ENCODE measurements at places on chromosomes 6 and 20. TPM values are rescaled to one million over a fixed set of nuclear protein-coding genes. Genes with fewer than 3 reads are reported as not detected.

- DNase-seq: no peak
Observed at GRCh38 chr6:136213012-136213539, 37.0 kb downstream of the MTFR2 start.

GRCh38 chr6:9087470-9087869 lies 652.1 kb upstream of the SLC35B3 start:
- DNase-seq: no peak

The CNPY3 gene
- total RNA-seq: 32.4 TPM

- no peak for DNase-seq
Observed at GRCh38 chr20:11918981-11919380, 1.3 kb downstream of the BTBD3 start.

DNA sequence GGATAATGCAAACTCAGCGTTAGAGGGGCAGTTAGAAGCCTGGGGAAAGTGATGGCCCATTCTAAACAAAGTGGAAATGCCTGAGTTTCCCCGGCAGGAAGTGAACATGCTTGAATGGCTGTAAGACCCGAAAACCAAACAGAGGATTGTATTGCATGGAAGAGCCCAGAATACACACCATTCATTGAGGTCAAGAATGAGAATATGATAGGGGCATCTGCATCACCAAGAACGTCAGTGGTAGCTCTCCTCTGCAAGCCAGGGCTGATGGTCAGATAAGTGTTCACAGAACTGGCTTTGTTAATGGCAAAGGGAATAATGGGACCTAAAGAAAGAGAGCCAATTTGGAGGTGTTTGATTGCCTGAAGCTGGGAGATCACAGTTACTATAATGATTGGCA lies 663.4 kb downstream of the KHDRBS2 start:
- no peak for DNase-seq

DNA sequence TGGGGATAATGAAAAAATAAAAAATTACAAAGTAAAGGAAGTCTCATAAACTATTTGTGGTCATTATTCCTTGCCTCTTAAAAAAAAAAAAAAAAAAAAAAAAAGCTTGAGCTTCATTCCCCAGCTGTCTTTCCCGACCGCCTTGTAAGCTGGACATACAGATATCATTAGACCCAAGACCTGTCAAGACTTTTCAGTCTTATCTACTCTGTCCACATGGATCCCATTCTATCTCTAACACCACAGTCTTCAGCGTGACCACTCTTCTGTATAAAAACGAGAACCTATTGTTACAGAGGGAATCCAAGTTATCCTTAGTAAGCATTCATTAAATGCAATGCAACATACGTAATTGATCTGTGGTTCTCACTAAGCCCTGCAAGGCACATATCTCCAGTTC lies 423.5 kb downstream of the MEI4 start:
- no peak for DNase-seq

DNA sequence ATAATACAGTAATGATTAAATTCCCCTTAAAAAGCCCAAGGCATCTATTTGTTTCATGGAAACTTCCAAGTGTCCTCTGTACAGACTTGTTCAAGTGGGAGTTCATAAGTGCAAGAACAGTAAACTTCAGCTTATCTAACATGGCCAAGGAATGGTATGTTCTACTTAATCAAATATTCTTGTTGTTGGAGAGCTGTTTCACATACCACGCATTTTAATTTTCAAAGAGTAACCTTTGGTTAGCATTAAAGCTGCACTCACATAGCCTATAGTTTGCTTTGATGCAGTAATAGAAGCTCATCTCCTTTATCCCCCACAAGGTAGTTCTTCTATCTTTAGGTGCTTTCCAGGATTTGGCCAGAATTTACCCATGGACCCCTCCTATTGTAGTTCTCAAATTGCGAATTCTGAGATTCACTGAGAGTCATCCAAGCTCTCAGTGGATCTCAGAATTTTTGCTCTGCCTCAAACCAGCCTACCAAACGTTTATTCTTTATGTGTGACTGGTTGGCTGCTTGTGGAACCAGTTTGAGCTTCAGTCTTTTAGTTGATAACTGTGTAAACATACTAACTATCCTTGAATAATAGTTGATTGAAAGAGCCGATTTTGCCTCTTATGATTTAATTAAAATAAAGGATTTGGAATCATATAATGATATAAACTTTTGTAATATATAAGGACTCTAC lies 668.0 kb upstream of the FLRT3 start:
- no peak for DNase-seq

GRCh38 chr20:3109350-3110302 lies 25.1 kb upstream of the AVP start:
- DNase-seq: no peak

GRCh38 chr6:86152546-86152945 lies 509.9 kb upstream of the SYNCRIP start:
- DNase-seq: no peak

GRCh38 chr20:11112832-11113231 lies 439.0 kb upstream of the JAG1 start:
- DNase-seq: no peak

GRCh38 chr20:17605131-17605660 lies 35.3 kb downstream of the DSTN start:
- DNase-seq: no peak

DNA sequence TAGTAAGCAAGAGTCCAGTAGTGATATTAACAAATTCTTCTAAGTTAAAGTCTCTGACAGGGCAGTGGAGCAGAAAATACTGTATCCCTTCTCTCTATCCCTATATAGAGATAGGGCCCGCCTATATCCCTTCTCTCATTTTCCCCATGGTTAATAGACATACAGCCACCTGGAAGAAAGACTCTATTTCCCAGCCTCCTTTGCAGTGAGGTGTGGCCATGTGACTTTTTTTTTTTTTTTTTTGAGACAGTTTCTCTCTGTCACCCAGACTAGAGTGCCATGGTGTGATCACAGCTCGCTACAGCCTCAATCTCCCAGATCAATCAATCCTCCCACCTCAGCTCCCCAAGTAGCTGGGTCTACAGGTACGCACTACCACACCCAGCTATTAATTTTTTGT lies 16.7 kb upstream of the CDK5RAP1 start:
- DNase-seq: no peak

GRCh38 chr6:33271117-33271467 lies 584 bp downstream of the VPS52 start:
- no peak for DNase-seq

DNA sequence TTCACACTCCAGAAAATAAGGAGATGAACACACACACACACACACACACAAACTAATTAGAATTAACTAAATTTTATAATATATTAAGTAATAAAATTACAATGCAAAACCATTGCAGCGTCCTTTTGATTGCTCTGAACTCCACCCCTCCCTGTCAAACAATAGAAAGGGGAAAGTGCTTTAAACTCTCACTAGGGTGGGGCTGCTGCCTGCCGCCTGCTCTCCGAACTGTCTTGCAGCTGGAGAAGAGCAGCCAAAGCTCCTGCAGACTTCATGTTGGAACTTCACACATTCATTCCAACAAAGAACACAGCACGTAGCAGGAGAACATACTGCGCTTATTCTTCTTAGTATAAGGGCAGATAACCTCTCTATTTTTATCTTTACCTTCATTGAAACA lies 83.2 kb downstream of the GCLC start:
- DNase-seq: no peak

DNA sequence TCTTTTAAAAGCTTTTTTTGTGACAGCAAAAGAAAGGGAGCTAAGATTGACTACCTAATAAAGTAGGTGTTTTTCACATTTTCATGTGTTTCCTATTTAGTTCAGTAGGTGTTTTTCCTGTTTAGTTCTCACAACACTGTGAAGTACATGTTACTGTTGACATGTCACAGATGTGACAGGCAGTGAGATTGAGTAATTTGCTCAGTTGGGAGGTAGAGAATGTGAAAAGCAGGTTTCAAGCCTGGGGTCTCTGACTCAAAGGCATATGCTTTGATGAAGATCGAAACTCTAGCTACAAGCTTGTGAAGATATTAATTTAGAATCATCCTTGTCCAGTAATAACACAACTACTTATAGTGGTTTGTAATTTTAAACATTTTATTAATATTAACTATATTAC lies 43.1 kb downstream of the SLX4IP start:
- no peak for DNase-seq

DNA sequence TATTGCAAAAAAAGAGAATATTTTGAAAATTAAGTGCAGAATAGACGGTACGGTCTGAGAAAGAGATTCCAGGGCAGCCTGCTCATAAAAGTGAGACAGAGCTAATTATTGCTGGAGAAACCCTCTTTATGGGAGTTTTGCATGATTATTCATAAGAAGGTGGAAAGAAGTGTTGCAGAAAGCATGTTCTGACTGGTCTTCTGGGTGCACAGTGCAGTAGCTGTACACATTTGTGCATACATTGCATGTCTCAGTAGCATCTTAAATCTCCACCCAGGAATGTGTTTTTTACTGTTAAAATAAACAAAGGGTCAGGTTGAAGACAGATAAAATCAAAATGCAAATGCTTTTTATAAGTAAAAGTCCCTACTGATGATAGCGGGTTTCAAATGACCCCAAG lies 1813.6 kb upstream of the DEFB115 start:
- no peak for DNase-seq

Measured in K562 (cell line).